ENCODE measurements at places on chromosomes 4 and X.

GRCh38 chr4:127629371-127629770, 3.4 kb upstream of the INTU start:
- DNase-seq = no peak

DNA sequence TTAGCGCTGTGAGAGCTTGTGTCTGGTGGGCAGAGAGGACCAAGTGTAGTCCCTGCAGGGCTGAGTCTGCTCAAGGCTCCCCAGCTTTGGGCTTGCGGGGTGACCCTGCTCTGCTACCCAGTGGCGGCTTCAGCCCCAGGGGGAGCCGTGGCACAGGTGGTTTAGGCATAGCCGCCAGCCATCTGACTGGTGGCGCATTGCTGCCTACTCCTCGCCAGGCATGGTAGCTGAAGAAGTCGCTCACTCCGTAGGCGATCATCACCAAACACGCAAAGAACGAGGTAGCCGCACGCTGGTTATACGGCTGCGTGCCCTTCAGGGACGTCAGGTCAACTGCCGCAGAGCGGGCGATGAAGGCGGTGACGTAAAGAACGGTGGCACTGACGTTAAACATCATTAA, 180.7 kb upstream of the DIPK2B start:
- no peak for DNase-seq

- no peak for DNase-seq
Observed at GRCh38 chr4:28744066-28744465, 1883.4 kb downstream of the STIM2 start.

- no peak for DNase-seq
Observed at GRCh38 chr4:80172203-80172602, 25.1 kb upstream of the PRDM8 start.

- no peak for DNase-seq
Observed at GRCh38 chrX:103540145-103540544, 20.9 kb upstream of the RAB40A start.

- DNase-seq = no peak
Observed at GRCh38 chr4:88012647-88013046, 5.2 kb downstream of the PKD2 start.

- no peak for DNase-seq
Observed at GRCh38 chr4:94653095-94653649, 104.6 kb upstream of the BMPR1B start.

- no peak for DNase-seq
Observed at GRCh38 chr4:85200106-85200505, 233.6 kb upstream of the WDFY3 start.

DNA sequence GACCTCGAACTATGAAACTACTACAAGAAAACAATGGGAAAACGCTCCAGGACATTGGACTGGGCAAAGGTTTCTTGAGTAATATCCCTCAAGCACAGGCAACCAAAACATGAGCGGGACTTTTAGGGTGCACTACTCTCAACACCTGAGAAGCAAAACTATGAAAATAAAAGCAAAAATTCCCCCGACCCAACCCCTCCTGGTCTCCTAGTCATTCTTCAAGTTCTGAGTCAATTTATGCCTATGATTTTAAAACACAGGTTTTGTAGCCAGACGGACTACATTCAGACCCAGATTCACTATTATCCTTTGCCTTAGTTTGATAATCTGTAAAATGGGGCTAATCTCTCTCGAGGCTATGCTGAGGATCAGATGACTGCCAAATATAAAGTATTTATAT, 97.0 kb downstream of the SOWAHB start:
- no peak for DNase-seq

- no peak for DNase-seq
Observed at GRCh38 chrX:43526878-43527277, 129.2 kb upstream of the MAOA start.

DNA sequence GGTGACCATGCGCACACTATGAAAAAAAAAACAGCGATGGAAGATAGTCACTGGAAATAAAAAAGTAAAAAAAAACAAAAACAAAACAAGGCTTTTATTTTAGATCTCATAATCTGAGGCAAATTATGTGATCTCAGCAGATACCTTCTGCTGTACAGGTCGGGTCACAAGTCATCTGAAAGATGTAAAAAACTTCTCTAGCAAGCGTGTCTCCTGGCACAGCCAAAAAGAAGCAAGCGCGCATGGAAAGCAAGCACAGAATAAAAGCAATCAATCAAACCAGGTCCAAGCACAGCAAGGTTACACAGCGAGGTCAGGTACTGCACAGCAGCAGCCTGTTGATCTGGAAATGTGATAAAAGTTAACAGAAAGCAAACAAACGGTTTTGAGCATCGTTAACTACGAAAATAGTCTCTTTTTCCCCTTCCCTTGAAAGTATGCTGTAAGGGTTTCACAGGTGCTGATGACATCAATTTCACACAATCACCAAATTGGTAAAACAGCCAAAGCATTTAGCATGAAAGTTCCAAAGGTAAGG, 79.3 kb upstream of the MTNR1A start:
- DNase-seq = no peak

GRCh38 chr4:7763106-7763505, 176.6 kb downstream of the AFAP1 start:
- DNase-seq = no peak

GRCh38 chrX:97849951-97850350, 966.2 kb downstream of the RPA4 start:
- no peak for DNase-seq

- no peak for DNase-seq
Observed at GRCh38 chrX:31658360-31658759, 586.5 kb upstream of the FTHL17 start.

DNA sequence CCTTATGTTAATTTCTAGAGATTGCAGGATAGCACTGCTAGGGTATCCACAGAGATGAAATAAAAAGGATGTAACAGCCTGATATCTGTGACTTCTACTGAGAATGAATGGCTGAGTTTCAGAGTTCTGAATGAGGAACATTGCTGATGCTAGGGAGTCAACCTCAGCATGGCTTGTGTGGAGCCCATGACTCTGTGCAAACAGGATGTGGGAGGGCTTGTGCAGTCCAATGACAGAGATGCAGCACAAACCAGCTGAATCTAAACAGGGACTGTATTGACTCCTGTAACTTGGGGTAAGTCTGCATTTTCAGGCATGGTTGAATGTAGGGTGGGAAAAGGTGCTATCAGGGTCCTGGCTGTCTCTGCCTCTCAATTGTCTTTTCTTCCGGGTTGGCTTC, 5.3 kb upstream of the RASL11B start:
- no peak for DNase-seq

DNA sequence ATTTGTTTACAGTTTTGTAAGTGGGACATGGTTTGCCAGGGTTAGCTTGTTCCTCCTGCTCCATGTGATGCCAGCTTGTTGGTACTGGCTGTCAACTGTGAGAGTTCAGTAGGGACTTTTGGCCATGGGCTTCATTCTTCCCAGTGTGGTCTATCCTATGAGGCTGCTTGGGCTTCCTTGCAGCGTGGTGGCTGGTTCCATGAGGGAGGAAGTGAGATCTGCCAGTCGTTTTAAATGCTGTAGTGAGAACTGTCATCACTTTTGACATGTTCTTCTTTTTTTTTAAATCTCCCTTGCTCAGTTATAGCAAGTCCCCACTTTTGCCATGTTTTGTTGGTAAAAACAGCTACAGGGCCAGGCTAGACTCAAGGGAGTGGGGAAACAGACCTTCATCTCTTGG, 15.9 kb downstream of the NSD2 start:
- DNase-seq = no peak

GRCh38 chrX:74160358-74160757, 143.6 kb upstream of the ZCCHC13 start:
- no peak for DNase-seq

GRCh38 chrX:92270936-92271855, 492.0 kb downstream of the PCDH11X start:
- DNase-seq = no peak

GRCh38 chr4:47531954-47532321, 46.9 kb downstream of the ATP10D start:
- DNase-seq = no peak

DNA sequence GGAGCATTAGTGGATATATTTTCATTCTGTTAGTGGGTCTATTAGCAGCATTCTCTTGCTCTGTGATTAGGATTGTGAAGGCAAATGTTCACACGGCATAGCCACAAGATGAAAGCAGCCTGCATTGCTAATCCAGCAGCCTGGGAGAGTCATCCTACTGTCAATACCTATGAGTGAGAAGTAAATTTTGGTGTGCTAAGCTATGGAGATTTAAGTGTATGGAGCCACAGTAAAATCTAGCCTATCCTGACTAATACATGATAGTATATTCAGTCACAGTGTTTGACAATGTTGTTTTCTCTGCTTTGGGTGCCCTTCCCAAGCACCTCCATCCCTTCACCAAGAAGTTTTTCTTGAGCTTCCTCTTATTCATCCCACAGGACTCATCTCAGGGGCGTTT, 47.2 kb upstream of the TMPRSS11F start:
- no peak for DNase-seq

- no peak for DNase-seq
Observed at GRCh38 chr4:185865901-185866328, 53.9 kb upstream of the SORBS2 start.

DNA sequence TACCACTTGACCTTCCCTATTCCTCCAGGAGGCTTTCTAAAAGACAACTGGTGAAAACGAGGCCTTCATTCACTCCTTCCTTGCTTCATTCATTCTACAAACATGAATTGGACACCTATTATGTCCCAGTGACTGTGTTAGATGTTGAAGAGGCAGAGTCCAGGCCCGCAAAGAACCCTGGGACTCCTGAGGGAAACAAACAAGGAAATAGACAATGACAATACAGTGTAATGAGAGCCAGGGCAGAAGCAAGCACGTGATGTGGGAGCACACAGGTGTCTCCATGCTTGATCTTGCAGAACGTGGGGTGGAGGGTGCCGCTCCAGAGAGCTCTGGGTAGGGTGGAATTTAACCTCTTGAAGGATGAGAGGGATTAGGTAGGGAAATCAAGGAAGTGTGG, 137.6 kb upstream of the KLF3 start:
- DNase-seq = no peak

- no peak for DNase-seq
Observed at GRCh38 chrX:71556036-71556435, 22.2 kb upstream of the GCNA start.

DNA sequence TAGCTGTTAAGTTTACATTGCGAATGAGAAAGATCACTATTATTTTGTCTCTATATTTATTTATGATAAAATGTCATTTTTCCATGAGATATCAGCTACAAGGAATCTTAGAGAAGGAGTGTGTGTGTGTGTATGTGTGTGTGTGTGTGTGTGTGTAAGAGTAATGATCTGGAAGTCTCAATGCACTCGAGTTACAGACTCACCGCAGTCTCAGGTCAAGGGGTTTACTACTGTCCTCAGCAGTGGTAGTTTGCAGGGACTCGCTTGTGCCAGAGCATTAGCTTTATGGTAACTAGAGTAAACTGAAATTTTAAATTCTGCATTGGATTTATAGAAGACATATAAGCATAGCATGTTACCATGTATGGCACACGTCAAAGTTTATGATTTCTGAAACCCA, 30.8 kb downstream of the LRP2BP start:
- DNase-seq = no peak

- no peak for DNase-seq
Observed at GRCh38 chr4:101599620-101600019, 190.9 kb upstream of the BANK1 start.

- DNase-seq = no peak
Observed at GRCh38 chr4:86243750-86244149, 116.1 kb downstream of the MAPK10 start.

DNA sequence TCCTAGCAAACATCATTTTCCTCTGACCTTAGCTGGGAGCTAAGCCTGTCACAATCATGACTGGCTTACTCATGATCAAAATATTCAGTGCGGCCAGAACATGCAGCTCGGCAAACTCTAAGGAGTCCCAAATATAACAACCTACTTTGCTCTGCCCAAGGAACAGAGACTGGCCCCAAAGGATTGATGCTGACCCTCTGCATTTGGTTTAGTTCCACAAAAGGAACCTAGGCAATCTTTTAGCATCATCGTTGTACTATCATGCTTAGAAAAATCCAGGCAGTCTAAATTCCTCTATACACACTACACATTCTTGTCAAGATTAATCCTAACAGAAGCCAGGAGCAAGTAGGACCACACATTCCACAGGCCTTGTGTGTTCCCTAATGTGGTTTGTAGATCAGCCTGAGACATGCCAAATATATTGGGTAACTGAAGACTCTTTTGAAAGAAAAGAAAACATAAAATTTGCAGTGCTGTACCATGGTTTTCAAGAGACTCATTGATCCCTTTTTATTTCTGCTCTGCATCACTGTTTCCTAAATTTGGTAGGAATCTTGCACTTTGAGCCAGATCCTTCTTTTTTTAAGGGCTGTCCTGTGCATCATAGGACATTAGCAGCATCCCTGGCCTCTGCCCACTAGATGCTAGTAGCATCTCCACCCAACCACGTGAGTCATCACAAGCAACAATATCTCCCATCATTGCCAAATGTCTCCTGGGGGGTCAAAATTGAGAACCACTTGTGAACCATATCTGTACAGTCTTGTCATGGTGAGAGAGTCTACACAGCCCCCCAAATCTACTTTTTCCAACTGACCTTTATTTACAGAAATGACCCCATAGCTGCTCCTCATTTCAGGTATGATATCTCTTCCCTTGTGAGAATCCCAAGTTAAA, 17.6 kb upstream of the CC2D2A start:
- no peak for DNase-seq

All from heart right ventricle (tissue), 16 donors.